Prostate gland (tissue), 2 donors: ENCODE measurements at places on chromosomes 12 and 14.

DNA sequence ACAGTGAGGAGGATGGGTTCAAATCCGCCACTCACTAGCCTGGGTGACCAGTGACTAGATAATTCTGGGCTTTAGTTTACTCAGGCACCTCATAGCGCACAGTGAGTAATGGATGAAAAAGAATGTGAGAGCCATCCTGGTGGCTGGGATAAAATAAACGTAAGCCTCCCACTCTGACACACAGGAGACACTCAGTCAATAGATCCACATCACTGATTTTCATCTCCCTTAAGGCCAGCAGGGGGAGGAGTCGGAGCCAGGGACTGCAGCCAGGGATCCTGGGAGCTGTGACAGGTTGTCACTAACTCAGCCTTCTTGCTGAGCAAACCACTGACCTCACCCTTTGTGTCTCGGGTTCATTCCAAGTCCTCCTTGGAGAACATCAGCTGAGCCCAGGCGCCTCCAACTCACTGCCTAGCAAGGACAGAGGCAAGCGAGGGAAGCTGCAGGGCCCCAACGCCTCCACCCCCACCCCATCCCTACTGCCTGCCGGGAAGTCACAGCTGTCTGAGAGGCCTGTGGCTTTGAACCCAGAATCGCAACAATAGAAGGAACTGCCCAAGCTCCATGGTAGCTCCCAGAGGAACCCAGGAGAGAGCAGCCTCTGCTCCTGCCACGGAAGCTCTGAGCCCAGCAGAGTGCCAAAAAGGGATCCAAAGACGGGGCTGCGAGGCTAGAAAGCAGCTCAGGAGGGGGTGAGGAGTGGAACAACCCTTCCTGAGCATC lies 30.7 kb downstream of the PXN start:
- DNase-seq, result peak; percentile 67

GRCh38 chr12:63826006-63826585 lies 18.4 kb upstream of the SRGAP1 start:
- no peak for DNase-seq

- DNase-seq, result no peak
Measured at GRCh38 chr12:116759783-116760621, 21.9 kb downstream of the RNFT2 start.

DNA sequence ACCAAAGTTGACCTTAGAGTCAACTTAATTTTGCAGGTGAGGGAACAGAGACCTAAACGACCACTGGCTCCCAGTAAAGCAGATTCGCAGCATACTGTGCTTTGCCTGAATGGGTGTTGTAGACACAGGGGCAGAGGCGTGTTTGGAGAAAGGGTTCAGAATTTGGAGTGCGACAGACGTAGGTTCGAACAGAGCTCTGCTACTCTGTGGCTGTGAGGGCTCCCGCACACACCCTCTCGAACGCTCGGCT lies 243 bp upstream of the TOMM20L start:
- no peak for DNase-seq

DNA sequence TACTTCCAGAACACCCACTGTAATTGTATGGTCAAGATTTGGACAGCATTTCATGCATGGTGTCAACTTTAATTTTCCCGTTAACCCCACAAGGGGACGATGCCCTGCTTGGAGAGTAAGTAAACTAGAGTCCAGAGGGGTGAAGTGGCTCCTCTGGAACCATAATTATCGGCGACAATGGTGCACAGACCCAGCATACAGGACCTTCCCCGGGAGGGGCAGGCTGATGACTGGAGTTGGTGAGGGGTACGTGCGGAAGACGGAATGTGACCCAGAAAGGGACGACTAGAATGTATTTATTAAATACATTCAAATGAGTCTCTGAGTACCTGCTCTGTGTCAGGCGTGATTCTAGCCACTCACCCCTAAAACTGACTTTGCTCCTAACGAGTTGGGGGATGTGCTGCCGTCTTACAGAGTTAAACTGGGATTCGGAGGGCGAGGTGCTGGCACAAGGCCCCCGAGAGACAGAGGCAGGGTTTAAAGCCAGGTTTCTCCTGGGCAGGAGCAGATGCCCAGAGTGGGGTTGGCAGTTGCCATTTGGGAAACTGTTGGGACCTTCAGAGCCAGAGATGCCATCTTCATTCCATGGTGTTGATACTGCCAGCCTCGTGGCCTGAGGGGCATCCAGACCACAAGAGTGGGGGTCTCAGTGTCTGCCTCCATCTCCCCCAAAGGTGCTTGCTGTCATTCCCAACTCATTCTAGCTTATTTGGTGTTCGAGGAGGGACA lies 10.9 kb downstream of the RTL1 start:
- DNase-seq, result no peak

DNA sequence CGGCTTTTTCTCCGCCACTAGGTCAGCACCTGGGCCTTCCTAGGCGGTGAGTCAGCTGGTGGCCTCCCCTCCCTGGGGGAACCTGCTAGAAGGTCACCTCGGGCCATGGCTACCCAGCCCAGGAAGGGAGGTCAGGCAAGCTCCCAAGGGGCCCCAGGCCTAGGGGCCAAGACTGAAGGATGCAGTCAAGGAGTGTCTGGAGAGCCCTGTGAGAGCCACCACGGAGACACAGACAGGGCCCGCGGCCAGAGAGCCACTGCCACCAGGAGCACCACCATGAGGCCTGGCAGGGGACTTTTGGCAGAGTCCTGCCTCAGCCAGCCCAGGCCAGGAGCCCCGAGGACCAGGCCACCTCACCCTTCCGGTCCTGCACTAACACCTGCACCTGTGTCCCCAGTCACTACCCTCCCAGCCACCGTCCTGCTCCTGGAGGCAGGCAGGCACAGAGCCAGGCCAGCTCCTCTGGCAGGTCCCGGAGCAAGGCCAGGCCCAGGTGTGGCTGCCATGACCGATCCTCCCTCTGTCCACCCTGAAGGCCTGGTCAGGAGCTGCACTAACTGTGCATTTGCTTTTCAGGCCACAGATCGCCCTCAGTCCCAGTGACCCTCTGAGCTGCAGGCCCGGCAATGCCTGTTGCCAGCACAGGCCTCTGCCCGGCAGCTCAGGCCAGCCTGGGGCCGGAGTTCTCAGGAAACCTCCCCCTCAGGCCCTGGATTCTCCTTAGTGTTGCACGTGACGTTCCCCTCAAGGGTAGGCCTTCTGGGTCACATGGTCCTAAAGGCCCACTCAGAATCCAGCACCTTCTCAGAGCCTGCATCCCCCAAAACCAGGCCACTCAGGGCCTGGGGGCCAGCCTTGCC lies 6.9 kb downstream of the PHETA1 start:
- no peak for DNase-seq

DNA sequence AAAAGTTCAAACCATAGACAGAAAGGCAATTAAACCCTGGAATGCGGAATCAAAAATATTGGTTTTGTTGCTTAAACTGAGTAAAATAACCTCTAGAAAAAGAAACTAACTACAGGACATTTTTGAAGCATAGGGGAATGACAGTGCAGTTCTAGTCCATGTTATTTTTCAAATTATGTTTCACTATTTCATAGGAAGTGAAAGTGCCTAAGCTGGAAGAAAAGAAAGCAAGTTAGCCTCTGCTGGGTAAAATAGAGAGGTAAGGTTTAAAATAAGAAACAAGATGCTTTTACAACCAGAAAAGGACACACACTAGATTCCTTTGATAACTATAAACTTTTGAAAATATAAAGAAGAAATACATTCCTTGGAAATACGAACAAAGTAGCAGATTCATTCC lies 1.1 kb downstream of the CLECL1 start:
- no peak for DNase-seq

DNA sequence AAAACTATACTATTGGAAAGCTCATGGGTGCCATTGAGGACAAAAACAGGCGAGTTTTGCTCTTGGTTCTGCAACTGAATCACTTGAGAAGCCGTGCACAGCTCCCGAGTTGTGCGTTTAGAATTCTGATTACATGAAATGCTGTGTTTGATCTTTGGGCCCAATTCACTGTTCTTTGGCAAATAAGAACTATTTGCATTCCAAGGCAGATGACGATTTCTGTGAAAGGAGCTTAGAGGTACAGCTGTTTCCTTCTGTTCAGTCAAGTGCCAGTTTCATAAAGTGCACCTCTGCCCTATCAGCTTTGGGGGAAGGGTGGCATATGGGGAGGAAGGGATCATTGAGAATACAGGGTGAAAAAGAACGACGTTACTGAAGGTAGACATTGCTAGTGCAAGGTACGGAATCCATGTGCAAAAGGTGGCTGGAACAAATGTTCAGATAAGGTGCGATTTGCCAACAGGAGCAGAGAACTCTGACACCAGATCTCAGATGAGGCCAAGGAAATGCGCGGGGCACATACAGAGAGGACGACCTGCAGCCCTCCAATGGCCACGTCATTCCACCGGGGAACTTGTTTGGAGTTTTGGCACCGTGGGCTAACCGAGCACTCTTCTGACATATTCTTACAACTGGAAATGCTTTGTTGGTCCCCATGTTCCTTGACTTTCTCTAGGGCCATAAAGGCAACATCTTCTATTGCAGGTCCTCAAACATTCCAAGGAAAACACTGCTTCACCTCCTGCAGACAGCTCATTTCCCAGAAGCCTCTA lies 30.1 kb downstream of the TCHP start:
- DNase-seq, result no peak

DNA sequence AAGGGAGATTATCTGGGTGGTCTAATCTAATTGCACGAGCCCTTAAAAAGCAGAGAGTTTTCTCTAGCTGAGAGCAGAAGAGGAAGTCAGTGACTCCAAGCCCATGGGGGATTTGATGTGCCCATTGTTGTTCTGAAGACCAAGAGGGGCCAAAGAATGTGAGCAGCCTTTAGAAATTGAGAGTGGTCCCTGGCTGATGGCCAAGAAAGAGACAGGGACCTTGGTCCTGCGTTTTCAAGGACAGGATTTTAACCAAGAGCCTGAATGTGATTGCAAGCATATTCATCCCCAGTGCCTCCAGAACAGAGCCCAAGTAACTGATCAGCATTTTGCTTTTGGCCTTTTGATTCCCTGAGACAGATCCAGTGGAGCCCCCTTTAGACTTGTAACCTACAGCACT lies 1353.9 kb downstream of the AACS start:
- no peak for DNase-seq

GRCh38 chr14:67240168-67240932 lies 885 bp upstream of the PALS1 start:
- peak; percentile 58 for DNase-seq

DNA sequence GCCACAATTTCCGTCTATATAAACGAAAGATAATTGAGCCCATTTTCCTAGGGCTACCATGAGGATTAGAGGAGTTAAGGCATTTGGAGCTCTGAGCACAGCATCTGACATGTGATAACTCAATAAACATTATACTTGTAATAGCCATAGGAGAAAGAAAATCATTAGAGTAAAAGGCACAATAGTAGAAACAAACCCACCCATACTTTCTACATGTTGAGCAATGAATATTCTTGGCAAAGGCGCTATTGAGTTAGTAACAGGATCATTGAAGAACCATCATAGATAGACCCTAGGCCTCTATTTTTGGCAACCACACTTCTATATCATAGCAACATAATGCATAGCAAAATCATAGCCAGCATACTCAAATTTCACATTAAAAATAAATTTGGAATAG lies 664.1 kb downstream of the NOVA1 start:
- DNase-seq, result no peak

- DNase-seq, result no peak
Measured at GRCh38 chr12:31018790-31019505, 54.7 kb upstream of the DDX11 start.

DNA sequence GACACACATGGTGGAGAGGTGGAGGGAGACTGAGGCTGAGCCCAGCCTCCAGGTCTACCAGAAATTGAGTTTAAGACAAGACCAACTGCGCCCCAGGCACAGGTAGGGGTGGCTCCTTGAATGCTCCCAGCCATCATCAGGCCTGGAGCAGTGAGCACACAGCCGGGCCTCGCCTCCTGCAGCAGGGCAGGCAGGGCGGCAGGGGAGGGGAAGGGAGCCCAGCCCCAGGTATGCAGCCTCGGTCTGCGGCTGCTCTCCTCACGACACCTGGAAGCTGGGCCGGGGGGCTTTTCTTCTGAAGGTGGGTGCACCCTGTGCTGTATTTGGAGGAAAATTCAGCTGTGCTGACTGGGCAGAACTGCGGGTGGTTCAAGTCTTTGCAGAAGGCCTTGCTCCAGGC lies 29.5 kb upstream of the TDRD9 start:
- DNase-seq, result no peak

DNA sequence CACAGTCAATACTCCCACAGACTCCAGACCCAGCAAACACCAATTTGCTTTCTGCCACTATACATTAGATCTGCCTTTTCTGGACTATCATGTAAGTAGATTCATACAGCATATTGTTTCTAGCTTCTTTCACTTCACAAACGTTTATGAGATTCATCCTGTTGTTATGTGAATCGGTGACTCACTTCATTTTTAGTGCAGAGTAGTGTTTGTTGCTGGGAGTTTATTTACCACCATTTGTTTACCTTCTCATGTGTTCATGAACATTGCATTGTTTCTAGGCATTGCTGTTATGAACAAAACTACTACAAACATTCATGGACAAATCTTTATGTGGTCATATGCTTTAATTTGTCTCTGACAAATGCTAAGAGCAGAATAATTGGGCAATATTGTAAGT lies 807.8 kb upstream of the TMEM132C start:
- no peak for DNase-seq
